Thymus (tissue), 14 donors: ENCODE measurements at places on chromosomes 7 and 10. TPM values are rescaled to one million over a fixed set of nuclear protein-coding genes. Genes with fewer than 3 reads are reported as not detected.

AMPH gene
- polyA plus RNA-seq: 1.3 TPM

MOGAT3 gene
- polyA plus RNA-seq: 0.11 TPM

CRYGN gene
- 0.34 TPM for polyA plus RNA-seq

RGS10 gene
- polyA plus RNA-seq: 304 TPM

SLC18A2 gene
- polyA plus RNA-seq: 27.6 TPM

RAPGEF5 gene
- polyA plus RNA-seq: 6.1 TPM

DNA sequence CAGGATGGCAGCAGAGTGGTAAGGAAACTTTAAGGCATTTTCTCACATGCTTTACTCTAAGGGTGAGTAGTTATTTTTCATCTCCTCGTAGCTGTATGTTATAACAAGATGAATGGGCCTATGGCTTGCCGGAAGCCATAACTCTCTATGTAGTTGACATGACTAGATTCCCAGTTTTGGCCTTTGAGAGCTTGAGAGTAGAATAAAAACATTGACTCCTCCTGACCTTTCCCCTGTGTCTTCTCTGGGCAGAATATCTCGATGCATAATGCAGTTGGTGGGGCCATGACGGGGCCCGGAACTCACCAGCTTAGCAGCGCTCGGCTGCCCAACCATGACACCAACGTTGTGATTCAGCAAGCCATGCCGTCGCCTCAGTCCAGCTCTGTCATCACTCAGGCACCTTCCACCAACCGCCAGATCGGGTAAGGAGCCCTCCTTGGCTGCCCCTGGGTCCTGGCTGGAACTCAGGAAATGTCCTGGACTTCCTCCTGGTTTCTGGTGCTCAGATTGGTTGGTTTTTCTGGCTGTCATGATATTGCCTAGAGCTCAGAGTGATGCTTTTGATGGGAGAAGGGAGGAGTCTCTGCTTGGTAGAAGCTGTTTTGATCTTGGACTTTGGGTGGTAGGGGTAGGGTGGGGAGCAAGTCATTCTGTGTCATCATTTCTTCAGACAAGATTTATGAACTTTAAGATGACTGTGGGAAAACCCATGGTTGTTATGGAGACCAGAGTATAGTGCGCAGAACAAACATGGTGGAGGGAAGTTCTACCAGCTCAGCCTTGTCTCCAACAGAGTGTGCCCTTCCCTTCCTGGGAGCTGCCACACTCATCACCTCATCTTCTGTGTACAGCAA lies 158.0 kb downstream of the CREB5 start:
- no peak for DNase-seq

GRCh38 chr10:6170638-6171037 lies 32.1 kb upstream of the PFKFB3 start:
- DNase-seq: no peak

- no peak for DNase-seq
Measured at GRCh38 chr10:4683137-4683536, 142.9 kb upstream of the AKR1E2 start.

- DNase-seq: no peak
Measured at GRCh38 chr10:3357737-3358136, 185.2 kb upstream of the PITRM1 start.

RRP12 gene
- polyA plus RNA-seq: 18.9 TPM

- DNase-seq: no peak
Measured at GRCh38 chr7:45451342-45452035, 122.7 kb upstream of the ADCY1 start.

- DNase-seq: no peak
Measured at GRCh38 chr7:73977619-73978618, 50.1 kb upstream of the ELN start.

TMEM139 gene
- 0.64 TPM for polyA plus RNA-seq

GRCh38 chr7:44995555-44996493 lies 4.2 kb upstream of the CCM2 start:
- DNase-seq: no peak

DNA sequence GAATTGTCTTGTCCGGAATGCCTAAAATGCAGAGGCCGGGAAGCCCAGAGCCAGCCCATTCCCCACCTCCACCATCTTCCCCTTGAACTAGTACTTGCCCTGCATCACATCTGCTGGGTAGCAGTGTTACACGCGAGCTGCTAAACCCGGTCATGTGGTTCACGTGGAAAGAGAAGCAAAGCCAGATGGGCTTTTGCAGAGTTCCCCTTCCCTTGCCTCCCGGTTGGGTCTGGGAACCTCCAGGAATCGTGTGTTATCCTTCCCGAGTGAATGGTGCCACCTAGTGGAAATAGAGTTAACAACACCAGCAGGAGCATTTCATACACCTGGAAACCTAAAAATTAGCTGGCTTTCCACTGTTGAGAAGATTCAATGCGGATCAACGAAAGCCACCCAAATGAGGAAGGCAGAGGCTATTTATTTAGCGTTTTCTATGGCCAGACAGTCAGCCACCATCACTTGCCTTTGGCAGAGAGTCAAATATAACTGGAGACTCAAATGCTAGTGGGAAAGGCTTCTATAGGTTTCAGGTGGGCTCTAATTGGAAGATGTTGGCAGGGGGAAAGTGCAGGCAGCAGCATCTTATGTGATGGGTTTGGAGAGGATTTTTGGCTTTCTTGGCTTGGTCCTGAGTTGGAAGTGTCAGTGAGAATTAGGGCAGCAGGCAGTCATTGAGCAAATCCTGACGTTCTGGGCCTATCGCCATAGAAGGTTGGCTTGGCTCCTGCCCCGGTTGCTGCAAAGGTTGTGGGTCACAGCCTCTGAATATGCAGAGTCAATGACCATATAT lies 12.9 kb upstream of the DENND2A start:
- DNase-seq: peak; percentile 29
